ENCODE measurements at places on chromosomes 2 and 18.

GRCh38 chr18:36714476-36714875 lies 114.3 kb downstream of the TPGS2 start:
- DNase-seq = no peak

DNA sequence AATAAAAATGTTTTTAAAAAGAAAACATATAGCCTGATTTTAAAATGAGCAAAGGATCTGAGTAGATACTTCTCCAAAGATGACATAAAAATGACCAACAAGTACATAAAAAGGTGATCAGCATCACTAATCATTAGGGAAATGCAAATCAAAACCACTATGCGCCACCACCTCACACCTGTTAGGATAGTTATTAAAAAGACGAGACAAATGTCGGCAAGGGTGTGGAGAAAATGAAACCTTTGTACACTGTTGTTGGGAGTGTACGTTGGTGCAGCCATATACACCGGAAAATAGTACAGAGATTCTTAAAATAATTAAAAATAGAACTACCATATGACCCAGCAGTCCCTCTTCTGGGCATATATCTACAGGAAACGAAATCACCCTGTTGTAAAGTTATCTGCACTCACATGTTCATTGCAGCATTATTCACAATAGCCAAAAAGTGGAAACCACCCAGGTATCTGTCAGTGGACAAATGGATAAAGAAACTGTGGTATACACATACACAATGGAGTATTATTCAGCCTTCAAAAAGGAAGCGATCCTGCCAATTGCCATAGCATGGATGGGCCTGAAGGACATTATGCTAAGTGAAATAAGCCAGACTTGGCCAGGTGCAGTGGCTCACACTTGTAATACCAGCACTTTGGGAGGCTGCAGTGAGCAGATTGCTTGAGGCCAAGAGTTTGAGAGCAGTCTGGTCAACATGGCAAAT lies 91.6 kb downstream of the PRKRA start:
- DNase-seq = no peak

GRCh38 chr2:205785507-205786260 lies 103.4 kb downstream of the NRP2 start:
- no peak for DNase-seq

- DNase-seq = no peak
These were observed 32.2 kb upstream of the AMMECR1L start for GRCh38 chr2:127917916-127918315.

DNA sequence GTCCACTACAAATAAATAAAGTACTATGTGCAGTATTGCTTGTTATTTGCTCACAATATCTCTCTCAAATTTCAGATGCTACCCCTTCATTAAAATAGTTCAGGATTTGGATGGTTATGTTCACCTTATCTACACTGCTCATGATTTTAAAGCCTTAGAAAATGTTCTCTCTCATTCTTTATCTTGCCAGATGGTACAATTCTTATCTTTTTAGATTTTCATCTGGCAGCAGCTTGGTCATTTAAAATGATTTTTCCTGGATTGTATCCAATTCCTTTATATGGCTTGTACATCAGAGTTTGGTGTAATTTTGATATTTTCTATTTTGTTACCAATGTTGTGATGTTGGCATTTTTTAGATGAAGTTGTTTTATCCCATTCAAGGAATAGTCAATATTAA lies 10.1 kb upstream of the ADAM23 start:
- DNase-seq = no peak

DNA sequence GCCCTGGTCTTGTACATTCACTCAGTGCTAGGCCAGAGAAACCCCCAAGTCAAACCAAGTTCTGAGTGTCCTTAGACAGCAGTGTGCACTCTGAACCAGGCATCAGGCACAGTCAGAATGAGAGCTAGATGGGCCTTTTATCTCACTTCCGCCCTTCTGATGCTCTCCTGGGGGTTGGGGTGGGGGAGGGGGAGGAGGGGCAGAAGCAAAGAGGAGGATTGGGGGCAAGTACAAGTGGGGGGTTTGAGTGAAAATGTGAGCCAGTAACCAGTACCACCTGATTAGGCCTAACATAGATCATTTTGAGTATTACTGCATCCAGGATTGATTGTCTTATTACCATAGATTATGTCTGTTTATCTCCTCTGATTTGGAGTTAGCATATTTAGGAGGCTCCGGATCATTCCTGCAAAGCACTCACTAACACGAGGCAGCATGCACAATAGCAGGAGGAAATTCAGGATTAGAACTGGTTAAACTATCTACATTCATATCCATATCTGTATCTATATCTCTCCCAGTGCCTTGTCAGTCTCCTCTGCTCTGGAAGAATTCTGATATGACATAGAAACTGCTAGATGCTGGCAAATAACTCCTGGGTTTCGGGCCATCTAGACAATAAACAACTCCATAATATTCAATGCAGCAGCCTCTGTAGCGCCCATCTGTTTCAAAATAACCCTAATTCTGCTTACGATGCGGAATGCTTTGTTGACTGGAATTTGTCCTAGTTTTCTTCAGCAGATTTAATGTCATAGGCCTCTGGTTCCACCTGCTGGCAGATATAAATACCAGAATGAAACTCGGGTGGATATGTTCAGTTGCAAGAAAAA lies 149.1 kb downstream of the RHBDD1 start:
- peak; percentile 17 for DNase-seq

DNA sequence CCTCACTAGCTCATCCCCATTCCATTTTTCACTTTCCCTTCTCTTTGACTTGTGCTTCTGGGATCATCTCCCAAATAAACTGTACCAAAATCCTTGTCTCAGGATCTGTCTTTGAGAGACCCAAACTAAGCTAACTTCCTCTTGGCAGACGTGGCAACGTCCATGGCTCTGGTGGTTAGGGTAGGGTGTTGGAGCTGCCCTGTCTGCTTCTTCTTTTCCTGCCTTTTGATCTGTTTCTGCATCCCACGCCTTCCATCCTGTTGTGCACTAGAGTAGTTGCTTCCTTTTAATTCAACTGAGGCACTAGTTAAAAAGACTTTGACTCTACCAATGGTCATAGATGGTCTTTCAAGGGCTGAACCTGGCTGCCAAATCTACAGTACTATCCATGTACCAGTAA lies 5.5 kb upstream of the MAP4K4 start:
- no peak for DNase-seq

DNA sequence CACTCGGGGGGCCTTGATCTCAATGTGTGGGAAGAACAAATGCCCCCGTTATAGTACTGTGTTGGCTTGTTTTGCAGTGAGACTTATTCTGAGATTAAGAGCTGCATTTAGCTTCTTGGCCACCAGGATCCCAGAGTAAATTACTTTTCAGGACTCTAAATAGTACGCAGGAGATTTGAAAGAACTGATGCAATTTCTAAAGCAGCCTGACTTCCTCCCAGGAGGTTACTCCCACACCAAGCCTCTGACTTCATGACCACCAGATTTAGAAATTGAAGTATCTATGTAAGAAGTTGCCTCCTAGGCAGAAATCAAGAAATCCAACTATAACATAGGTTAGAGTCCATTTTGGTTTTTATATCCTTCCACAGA lies 67.0 kb downstream of the FEZ2 start:
- no peak for DNase-seq

DNA sequence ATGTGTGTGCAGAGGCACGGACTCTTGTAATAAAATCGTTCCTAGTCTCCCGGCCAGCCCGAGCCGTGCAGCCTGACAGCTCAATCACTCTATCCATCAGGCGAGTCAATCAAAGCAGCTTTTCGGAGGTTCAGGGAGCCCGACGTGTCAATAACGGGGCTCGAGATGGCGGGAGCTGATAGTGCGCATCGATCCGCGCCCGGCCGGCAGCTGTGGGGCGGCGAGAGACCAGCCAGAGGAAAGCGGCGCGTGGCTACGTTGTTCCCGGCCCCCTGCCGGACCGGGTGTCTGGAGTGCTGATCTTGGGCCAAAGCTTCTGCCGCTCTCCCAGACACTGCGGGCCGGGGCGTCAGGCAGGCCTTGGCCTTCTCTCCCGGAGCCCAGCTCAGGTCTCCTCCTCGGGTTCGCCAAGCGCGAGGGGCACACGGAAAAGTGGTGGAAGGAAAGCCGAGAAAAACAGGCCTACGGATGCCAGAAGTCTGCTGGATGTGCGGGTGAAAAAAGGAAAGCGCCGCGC lies 2.4 kb downstream of the EN1 start:
- no peak for DNase-seq

GRCh38 chr2:140842110-140842509 lies 1288.7 kb downstream of the LRP1B start:
- no peak for DNase-seq

GRCh38 chr2:53028225-53028624 lies 739.4 kb upstream of the CHAC2 start:
- no peak for DNase-seq

DNA sequence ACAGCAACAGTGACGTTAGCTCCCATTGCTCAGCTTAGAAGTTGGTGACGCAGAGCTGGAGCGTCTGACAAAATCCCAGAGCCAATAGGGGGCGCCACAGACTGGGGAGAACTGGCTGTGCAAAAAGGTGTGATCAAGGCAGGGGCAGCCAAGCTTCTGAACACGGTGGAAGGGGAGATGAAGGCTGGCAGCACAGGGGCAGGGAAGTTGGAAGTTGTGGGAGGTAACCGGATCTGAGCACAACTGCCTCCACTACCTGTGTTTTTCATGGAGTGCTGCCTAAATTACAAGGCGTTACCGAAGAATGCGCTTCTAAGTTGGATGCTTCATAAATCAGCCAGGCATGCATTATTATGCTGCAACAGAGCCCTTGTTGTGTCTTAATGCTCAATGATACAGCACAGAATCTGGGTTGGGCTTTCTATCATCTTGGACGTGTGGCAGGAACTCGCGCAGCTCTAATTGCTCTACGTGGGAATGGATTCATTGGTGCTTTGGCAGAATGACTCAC lies 370.0 kb downstream of the SLC4A3 start:
- DNase-seq = peak; percentile 85

- DNase-seq = no peak
These were observed 77.8 kb upstream of the ARHGAP15 start for GRCh38 chr2:143051465-143051864.

- no peak for DNase-seq
These were observed 20.4 kb downstream of the PLA2R1 start for GRCh38 chr2:160042054-160042453.

DNA sequence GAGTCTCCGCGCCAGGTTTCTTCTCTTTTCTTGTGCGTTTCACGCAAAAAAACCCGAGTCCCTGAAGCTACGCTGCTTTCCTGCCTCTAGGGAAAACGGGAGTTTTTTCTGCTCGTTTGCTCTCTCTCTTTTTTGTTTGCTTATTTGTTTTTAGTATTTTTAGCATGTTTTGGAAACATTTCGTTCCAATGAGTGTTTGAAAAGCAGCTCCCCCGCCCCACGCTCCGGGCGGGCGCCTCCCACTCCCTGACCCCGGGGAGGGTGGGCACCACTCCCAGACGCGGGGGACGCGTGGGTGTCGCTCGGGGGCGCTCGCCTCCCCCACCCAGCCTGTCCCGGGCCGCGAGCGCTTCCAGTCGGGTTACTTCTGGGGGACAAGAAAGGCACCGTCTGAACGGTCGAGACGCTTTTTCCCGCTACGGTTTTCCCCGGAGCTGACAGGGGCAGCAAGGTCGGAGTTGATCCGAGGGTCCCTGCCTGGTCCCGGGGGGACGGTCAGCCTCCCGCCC lies 446 bp upstream of the EFHD1 start:
- no peak for DNase-seq

DNA sequence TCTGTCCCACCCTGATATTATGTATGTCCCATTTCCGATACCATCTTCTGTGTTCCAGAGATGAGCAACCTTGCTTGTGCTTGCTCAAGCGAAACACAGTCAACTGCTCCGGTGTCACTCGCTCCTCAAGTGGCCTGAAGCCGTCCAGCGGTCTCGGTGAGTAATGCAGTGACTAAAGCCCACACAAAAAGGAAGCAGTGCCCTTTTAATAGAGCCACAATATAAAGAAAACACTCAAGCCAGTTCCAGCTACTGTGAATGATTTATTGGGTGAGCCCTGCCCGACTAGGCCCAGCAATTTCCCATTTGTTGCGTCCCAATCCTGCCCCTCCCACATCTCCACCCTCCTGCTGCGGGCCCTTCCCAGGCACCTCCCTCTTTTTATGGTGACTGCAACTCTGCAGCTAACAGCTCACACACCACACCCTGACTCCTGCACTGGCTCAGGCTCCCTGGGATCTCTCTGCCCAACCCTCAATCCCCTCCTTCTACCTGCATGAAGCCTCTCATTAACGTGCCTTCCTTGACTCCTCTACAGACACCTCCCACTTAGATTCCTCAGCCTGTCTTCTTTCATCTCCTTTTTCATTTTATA lies 44.2 kb upstream of the DSC1 start:
- DNase-seq = peak; percentile 46

GRCh38 chr2:204749319-204749718 lies 204.0 kb downstream of the PARD3B start:
- no peak for DNase-seq

DNA sequence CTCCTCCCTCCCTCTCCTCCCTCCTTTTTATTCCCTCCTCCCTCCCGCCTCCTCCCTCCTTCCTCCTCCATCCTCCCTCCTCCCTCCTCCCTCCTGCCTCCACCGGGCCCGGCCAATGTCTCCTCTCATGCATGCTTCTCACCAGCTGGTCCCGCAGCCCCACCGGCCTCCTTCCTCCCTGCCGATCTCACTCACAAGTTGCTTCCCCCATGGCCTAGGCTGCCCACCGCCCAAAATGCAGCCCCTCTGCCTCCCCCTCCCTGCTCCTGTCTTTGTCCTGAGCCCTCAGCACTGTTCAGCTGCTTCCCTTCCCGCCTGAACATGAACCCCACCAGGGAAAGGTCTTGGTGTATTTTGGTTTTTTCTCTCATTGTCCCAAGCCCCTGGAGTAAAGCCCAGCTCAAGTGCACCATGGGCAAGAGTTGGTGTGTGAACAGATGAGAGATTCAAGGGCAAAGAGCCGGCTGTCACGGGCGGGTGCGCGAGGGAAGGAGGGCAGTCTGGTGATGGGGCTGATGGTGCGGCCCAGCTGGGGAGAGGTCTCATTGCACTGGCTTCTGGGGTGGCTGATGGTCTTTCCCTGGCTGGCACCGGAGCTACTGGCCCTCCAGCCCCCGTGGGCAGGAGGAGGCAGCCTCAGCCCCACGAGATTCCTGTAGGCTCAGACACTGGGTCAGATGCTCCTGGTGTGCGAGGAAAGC lies 117.6 kb downstream of the TWIST2 start:
- no peak for DNase-seq

GRCh38 chr18:75384144-75384543 lies 43.4 kb downstream of the SMIM21 start:
- no peak for DNase-seq

DNA sequence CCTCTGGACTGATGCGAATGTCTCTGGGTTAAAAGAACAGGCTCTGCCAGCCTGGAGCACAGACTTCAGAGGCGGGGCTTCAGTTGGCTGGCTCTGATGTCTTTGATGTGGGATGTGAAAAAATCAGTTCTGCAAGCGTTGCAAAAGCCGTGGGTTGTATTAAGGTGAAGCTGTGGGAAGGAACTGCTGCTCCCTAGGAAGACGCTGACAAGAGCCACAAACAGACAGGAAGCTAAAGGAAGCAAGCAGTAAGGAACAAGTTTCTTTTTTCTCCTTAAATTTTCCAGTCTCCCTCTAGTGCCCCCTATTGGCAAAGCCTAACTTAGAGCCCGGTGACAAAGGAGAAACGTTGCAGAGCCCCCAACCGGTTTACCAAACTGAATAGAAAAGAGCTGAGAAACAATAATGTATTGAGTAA lies 239.0 kb downstream of the CCDC178 start:
- peak; percentile 64 for DNase-seq

GRCh38 chr18:49955263-49955662 lies 141.9 kb upstream of the ACAA2 start:
- DNase-seq = no peak

- DNase-seq = no peak
These were observed 139.9 kb upstream of the ZEB2 start for GRCh38 chr2:144659731-144660275.

GRCh38 chr2:137900421-137901141 lies 63.7 kb upstream of the HNMT start:
- no peak for DNase-seq

GRCh38 chr18:74204526-74205152 lies 56.3 kb downstream of the TIMM21 start:
- DNase-seq = no peak
